Right ventricle myocardium superior (tissue), 1 donor: ENCODE measurements at places on chromosomes 2 and 18.

GRCh38 chr2:148876595-148877402 is 1.8 kb downstream of the KIF5C start:
- peak; percentile 47 for DNase-seq

DNA sequence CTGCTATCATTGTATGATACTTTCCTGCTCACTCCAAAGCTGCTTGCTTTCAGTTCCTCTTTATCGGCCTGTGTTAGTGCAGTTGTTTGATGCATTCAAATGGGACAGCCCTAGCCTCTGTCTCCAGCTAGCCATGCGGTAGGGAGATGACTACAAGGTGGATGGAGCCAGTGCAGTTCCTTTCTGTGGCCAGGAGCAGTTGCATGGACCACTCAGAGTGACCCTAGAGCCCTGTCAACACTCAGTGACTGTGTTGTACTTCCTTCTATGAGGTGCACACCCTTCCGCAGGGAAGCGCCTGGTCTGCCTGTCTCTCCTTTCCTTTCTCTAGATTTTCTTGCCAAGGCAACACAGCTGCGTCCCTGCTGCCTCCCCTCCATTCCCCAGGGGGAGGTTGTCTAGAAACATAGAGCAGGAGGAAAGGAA is 33.8 kb downstream of the KCNS3 start:
- DNase-seq = no peak

DNA sequence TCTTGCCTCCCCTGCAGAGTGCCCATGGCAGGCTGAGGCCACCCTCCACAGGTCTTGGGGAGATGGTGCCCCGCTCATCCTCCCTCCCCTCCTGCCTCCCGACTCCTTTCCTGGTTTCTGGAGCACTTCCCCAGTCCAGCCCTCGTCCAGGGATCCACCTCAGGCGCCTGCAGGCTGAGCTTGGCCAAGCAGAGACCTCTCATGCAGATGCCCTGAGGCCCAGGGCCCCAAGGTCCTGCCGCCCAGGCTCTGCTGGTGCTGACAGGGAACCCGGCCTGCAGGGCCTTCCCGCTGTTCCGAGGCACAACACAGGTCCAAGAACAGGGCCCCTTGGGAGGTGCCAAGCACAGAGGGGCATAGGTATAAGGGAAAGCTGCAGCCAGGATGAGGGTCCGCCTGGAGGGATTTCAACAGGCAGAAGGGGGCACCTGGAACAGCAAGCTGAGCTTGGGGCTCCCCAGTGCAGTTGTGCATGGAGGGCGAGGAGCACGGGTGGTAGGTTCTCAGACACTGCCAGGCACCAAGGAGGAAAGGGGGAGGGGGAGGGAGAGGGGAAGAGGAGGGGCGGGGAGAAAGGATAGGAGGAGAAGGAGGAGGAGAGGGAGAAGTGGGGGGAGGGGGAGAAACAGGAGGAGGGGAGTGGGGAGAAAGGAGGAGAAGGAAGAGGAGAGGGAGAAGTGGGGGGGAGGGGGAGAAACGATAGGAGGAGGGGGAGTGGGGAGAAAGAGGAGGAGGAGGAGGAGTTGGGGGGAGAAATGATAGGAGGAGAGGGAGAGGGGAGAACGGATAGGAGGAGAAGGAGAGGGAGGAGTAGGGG is 1.2 kb upstream of the ANO7 start:
- DNase-seq = peak; percentile 22

GRCh38 chr2:239468491-239469105 is 67.8 kb upstream of the HDAC4 start:
- DNase-seq = no peak

GRCh38 chr2:142347751-142348150 is 216.9 kb upstream of the LRP1B start:
- DNase-seq = no peak
